ENCODE measurements at places on chromosomes 6 and 20.

- peak; percentile 12 for DNase-seq
Observed at GRCh38 chr6:37822851-37823682, 3.5 kb downstream of the ZFAND3 start.

DNA sequence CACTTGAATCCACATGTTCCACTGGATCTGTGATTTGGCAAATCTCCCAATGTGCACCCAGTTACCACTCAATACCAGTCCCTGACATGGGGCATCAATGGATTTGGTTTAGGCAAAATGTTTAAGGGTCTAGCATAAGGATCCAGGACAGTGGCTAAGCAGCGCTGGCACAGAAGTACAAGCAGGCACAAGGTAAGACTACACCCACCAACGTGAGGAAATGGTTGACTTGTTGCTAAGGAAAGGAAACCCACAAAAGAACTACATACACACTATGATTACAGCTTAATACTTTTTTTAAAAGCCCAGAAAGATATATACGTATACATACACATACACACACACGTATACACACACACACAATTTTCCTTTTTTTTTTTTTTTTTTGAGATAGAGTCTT is 79.0 kb downstream of the DNAAF9 start:
- no peak for DNase-seq

- DNase-seq = no peak
Observed at GRCh38 chr6:344816-345340, 46.7 kb upstream of the IRF4 start.

GRCh38 chr6:53325785-53326184 is 23.0 kb downstream of the ELOVL5 start:
- DNase-seq = no peak

GRCh38 chr6:166957805-166958076 is 1.4 kb upstream of the RNASET2 start:
- DNase-seq = no peak

DNA sequence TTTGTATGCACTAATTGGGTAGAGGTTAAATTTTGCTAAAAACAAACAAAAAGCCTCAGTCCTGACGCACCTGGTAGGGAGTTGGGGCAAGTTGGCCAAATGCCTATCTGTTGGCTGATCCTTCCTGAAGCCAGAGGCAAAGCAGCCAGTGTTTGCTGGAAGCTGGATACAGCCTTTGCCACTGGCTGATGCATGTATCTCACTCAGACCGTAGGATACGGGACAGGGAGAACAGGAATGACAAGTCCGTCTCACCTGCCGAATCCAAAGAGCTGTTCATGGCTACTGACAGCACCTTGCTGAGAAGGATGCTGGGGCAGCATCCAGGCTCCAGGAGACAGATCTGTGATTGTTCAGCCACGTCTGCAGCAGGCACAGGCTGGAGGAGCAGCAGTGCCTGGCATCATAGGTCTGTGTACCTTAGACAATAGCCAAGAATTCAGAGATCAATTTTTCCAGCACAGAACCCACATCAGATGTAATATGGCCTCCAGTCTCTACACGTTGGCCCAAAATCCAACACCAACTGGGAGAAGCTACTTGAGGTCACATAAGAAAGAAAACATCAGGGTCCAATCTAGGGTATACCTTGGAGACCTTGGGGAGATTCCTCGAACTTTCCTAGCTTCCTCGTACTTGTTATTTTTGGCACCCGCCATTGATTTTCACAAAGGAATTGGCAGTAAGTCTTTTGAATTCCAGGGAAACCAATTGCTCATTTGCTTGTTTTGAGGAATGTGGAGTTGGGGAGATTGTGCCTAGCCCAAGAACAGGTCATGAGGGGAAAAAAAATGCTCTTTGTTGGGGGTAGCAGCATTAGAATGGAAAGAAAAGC is 108.5 kb upstream of the ARMC2 start:
- no peak for DNase-seq

- no peak for DNase-seq
Observed at GRCh38 chr20:19695081-19695480, 63.0 kb upstream of the RIN2 start.

DNA sequence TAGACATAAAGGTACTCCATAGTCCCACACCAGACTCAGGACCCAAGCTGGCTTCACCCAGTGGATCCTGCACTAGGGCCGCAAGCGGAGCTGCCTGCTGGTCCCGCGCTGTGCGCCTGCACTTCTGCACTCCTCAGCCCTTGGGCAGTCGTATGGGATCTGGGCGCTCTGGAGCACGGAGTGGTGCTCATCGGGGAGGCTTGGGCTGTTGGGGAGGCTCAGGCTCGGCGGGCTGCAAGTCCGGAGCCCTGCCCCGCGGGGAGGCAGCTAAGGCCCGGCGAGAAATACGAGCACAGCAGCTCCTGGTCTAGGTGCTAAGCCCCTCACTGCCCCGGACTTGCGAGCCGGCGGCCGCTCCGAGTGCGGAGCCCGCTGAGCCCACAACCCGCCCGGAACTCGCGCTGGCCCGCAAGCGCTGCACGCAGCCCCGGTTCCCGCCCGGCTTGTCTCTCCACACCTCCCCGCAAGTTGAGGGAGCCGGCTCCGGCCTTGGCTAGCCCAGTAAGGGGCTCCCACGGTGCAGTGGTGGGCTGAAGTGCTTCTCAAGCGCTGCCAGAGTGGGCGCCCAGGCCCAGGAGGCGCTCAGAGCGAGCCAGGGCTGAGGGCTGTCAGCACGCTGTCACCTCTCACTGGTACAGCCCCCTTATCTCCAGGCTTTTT is 33.4 kb upstream of the GCNT2 start:
- DNase-seq = no peak
